ENCODE measurements at places on chromosomes 5 and 9.
A peak's percentile ranks its signal among the peaks of the same experiment; 100 is the strongest.

- DNase-seq = no peak
Measured at GRCh38 chr5:141966275-141966962, 2.5 kb upstream of the RNF14 start.

- no peak for DNase-seq
Measured at GRCh38 chr9:90890146-90890810, 88.7 kb downstream of the SYK start.

- DNase-seq = no peak
Measured at GRCh38 chr5:56447232-56447631, 214.1 kb upstream of the ANKRD55 start.

DNA sequence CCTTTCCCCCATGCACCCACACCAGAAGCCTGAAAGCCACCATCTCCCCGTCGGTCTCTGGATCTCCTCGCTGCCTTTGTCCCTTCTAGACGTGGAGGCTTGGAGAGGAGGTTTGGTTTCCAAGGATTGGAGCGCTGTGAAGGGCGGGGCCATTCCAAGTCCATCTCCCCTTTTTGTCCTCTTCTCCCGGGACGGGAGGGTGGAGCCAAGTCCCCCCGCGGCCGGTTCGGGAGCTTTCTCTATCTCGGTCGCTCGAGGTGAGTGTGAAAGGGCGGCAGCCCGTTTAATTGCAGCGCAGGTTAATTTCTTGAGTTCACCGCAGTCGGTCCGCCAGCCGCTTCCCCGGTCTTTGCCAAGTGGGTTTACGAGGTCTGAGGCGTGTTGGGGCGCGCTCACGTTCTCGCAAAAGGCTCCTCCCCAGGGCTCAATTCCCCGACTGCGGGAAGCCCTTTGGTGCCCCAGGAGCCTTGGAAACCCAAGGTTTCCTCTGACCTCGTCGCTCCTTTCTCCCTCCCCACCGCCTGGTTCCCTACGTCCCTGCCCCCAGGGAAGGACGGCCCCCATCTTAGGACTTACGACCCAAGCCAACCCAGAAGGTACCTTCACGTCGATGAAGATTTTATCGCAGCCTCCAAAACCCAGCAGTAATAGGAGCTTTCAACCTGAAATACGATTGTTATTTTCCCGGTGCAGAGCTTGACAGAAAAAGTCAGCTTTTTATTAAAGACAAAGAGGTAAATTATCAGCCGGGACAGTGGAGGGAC is 2.8 kb upstream of the ZNF462 start:
- DNase-seq = no peak

- DNase-seq = no peak
Measured at GRCh38 chr9:135414293-135414692, 65.3 kb upstream of the PPP1R26 start.

GRCh38 chr9:18935541-18935940 is 97.5 kb downstream of the SAXO1 start:
- DNase-seq = no peak

- DNase-seq = peak; percentile 48
Measured at GRCh38 chr9:109143881-109144562, 23.0 kb downstream of the FRRS1L start.

- no peak for DNase-seq
Measured at GRCh38 chr9:19372567-19372966, 7.5 kb downstream of the RPS6 start.

- no peak for DNase-seq
Measured at GRCh38 chr5:26031481-26031880, 1006.9 kb downstream of the CDH9 start.

DNA sequence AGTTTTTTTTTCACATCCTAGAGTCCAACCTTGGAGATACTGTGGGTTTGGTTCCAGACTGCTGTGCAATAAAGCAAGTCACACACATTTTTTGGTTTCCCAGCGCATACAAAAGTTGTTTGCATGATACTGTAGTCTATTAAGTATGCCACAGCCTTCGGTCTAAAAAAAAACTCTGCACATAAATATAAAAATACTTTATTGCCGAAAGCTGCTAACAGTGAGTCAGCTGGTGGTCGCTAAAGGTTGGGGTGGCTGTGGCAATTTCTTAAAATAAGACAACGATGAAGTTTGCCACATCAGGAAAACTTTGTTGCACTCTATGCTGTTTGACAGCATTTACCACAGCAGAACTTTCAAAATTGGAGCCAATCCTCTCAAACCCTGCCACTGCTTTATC is 37.4 kb downstream of the UBQLN1 start:
- DNase-seq = no peak

DNA sequence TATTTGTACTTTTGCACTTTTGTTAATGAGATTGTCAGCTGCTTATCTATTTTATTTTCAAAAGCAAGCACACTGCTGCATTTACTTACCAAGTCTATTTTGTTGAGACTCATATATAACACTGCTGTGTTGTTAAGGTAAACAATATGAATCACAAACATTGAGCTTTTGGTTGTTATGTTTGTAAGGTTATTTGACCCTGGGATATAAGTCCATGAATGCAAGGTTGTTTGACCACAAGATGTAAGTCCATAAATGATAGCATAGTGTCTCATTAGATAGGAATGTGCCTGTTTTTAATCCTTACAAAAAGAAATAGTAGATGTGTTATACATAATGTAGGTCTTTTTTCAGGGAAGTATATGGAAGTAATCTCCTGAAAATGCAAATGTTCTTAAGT is 845.9 kb downstream of the CDH9 start:
- DNase-seq = no peak

DNA sequence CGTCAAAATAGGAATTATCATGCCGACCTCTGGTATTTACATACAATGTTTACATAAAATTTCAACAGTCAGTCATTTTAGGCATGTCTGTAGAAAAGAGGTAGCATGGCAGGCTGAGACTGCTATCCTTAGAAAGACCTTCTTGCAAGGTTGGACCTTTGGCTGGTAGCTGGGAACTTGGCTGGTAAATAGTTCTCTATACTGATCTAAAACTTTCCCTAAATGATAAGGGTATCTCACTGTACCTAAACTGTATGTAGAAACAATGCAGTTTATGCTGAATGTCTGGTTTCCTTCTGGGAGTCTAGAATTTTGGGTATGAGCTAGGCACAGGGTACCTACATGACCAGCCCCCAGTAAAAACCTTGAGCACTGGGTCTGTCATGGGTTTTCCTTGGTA is 18.0 kb downstream of the FEM1C start:
- DNase-seq = no peak

- no peak for DNase-seq
Measured at GRCh38 chr5:52443187-52443586, 344.5 kb upstream of the ITGA1 start.

- no peak for DNase-seq
Measured at GRCh38 chr5:144011388-144011787, 159.1 kb downstream of the YIPF5 start.

- peak; percentile 66 for DNase-seq
Measured at GRCh38 chr5:157484768-157485167, 24.8 kb downstream of the NIPAL4 start.

GRCh38 chr9:125906893-125907292 is 159.7 kb downstream of the PBX3 start:
- DNase-seq = no peak

DNA sequence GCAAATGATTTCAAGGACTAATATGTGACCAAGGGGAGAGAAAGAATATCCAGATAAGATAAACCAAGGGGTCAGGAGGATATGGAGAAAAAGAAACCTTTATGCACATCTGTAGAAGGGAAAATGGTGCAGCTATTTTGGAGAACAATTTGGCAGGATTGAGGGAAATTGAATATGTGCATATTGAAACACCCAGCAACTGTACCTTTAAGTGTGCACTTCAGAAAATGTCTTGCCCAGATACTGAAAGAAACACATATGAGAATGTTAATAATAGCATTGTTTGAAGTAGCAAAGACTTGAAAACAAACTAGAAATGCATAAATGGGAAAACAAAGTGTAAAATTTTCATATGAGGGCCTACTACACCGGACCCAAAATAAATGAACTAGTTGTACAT is 599.6 kb downstream of the PSAT1 start:
- no peak for DNase-seq

- DNase-seq = no peak
Measured at GRCh38 chr5:166860426-166860825, 1431.0 kb upstream of the WWC1 start.

DNA sequence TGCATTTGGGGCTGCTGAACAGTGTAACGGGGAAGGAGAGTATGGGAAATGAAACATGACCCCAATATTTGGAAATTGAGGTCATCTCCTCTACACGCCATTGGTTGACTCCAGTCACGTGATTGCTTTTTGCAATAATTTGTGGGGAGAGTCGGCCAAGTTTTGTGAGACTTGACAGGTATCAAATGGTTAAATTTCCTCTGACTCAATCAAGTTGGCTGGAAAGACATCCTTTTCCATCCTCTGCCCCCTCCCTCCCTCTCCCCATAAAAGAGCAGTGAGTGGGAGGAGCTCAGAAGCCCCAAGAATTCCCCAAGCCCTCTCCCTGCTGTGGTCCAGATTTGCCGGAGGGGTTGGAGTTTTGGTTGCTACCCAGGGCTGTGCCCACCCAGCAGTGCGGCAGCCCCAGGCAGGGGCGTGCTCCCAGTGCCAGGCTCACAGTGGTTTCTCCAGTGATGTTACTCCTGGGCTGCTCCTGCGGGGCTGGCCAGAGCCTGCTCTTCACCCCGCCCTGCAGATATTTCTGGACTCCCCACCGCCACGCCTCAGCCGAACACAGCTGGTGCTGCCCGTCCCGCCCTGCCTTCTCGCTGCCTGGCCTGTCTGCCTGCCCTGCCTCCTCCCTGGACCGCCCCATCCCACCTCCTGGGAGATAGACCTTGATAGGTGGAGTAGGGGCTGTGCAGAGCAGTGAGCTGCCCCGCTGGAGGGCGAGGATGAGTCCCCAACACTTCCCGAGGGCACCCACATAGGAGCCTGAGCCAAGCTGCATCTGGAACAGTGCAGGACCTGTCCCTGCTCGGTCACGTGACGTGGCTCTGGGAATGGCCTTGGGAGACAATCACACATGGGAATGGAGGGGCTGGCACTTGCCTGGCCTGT is 3.4 kb downstream of the COL5A1 start:
- no peak for DNase-seq

DNA sequence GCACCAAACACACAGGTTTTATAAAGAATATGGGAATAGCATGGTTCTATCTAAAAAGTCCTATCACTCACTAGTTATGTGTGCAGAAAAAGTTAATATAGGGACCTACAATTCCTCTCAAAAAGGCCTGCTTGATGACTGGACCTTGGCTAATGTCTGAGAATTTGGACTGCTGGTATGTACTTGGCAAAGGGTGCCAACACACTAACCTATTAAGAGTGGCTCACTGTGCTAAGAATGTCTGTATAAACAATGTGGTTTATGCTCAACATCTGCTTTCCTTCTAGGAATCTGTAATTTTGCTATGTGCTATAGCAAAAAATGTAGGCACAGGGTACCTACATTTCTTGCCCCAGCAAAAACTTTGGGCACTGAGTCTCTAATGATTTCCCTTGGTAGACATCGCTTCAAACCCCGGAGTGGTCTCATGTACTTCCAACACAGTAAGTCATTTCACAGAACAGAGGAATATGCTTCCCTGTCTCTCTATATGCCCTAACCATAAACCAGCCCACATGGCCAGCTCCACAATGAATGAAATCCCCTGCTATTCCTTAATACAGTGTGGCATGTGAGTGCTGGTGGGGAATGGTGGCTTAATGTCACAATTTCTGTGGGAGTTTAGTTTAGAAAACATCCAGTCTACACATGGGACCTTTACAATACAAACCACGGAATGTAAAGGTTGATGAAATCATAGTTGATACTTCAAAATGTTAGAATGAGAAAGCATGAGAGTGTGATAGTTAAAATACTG is 101.7 kb downstream of the UBAP2 start:
- no peak for DNase-seq

GRCh38 chr5:83364312-83365299 is 106.9 kb upstream of the VCAN start:
- no peak for DNase-seq

- no peak for DNase-seq
Measured at GRCh38 chr9:133830310-133830709, 92.2 kb upstream of the SARDH start.

DNA sequence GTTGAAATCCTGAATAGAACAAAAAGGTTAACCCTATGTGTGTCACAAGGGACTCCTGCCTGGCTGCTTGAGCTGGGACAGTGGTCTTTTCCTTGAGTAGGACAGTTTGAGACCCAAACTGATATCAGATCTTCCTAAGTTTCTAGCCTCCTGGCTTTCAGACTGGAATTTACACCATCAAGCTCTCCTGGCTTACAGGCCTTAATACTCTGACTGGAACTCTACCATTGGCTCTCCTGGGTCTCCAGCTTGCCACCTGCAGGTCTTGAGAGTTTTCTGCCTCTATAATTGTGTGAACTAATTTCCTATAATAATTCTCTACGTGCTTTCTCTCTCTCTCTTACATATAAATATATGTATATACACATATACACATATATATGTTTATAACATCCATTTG is 112.5 kb downstream of the PRR16 start:
- no peak for DNase-seq

DNA sequence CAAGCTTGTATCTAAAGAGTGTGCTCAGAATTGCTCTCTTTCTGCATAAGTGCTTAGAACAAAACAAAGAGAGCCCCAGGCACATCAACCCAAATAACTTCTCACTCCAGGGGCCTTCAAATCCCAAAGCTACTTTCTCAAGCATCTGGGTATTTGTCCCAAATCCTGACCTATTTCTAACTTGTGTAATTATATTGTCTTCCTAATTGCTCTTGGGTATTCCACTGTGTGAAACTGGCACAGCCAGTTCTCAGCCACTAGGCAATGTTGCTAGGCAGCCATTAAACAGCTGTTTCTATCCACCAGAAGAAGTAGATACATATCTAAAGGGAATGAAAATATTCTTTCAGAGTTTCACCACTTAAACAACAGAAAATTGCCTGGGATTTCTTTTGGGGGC is 198.8 kb downstream of the PRELID2 start:
- no peak for DNase-seq

- DNase-seq = no peak
Measured at GRCh38 chr9:136939431-136939995, 5.0 kb downstream of the FBXW5 start.

DNA sequence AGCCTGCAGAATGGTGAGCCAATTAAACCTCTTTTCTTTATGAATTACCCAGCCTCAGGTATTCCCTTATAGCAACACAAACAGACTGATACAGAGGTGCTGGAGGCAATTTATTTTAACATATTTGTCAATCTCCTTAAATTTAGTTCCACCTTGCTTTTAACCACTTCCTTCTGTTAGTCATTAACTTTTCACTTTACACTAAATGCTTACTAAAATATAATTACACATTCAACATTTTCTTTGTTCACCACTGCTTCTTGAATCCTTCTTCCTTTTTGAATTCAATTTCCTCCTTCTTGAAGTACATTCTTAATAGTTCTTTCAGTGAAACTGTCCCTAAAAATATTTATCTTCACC is 39.4 kb downstream of the LYRM7 start:
- no peak for DNase-seq
